ENCODE measurements at places on chromosomes 12 and 14.
A peak's percentile ranks its signal among the peaks of the same experiment; 100 is the strongest.

- H3K27me3 ChIP-seq, result no peaks in the 10 kb centered on the region
- H3K4me1 ChIP-seq, result peaks cover 33% of the 10 kb centered on the region
- peaks cover 6% of the 10 kb centered on the region for H3K36me3 ChIP-seq
- DNase-seq, result no peak
- peak overlapping the region; percentile 41 for H3K27ac ChIP-seq
These were observed 50.3 kb downstream of the DAD1 start for GRCh38 chr14:22538671-22539228.

DNA sequence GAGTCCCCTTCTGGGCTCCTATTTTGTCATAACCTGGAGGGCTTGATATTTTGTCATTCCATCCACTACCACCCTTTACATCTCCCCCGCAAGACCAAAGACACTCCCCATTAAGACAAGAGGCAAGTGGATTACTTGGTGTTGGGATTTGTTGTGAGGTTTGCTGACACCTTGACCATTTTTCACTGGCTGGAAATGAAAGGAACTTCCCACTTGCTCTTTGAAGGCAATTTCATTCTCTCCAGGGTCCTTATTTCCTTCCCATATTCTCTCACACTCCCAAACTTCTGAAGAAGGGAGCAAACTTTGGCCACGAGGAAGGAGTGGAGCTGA is 14.9 kb downstream of the AGAP2 start:
- no peak for DNase-seq
- H3K4me1 ChIP-seq, result peaks cover 16% of the 10 kb centered on the region
- no peaks in the 10 kb centered on the region for H3K27me3 ChIP-seq
- H3K4me3 ChIP-seq, result no peak overlapping the region

DNA sequence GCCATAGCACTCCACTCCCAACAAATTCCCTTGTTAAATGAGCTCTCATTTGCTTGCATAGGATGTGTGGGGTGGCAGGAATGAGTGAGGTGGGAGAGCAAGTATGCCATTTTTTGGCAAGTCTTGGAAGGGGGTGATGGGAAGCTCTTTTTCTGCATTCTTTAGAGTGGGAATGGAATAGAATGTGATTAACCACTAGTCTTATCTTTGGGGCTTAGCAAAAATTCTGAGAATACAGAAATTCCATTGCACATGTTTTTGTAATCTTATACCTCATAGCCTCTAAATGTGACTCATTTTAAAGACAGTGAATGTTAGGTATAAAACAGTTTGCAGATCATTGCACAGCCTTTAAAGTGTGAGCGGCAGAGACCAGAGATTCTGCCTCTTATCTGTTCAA is 28.4 kb upstream of the NEDD1 start:
- no peak overlapping the region for H3K27ac ChIP-seq
- no peak for DNase-seq
- H3K4me3 ChIP-seq, result no peak overlapping the region
- no peaks in the 10 kb centered on the region for H3K4me1 ChIP-seq
- H3K27me3 ChIP-seq, result peaks cover 8% of the 10 kb centered on the region
- no peaks in the 10 kb centered on the region for H3K36me3 ChIP-seq

- DNase-seq, result no peak
- no peak overlapping the region for H3K4me3 ChIP-seq
- H3K4me1 ChIP-seq, result peaks cover 33% of the 10 kb centered on the region
- no peak overlapping the region for H3K27ac ChIP-seq
These were observed 14.7 kb downstream of the AEBP2 start for GRCh38 chr12:19453961-19454360.

DNA sequence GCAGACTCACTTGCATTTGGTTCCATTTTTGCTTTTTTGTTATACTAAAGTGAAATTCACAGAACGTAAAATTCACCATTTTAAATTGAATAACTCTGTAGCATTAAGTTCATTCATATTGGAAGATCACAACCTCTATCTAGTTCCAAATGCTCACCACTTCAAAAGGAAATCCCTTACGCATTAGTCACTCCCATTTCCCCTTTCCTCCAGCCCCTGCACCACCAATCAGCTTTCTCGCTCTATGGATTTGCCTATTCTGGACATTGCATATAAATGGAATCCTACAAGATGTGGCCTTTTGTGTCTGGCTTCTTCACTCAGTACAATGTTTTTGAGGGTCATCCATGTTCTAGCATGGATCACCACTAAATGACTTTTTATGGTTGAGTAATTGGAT is 294.5 kb downstream of the KSR2 start:
- H3K27ac ChIP-seq, result no peak overlapping the region
- no peak overlapping the region for H3K4me3 ChIP-seq
- DNase-seq, result no peak
- H3K36me3 ChIP-seq, result no peaks in the 10 kb centered on the region
- peaks cover 12% of the 10 kb centered on the region for H3K27me3 ChIP-seq
- no peaks in the 10 kb centered on the region for H3K4me1 ChIP-seq

DNA sequence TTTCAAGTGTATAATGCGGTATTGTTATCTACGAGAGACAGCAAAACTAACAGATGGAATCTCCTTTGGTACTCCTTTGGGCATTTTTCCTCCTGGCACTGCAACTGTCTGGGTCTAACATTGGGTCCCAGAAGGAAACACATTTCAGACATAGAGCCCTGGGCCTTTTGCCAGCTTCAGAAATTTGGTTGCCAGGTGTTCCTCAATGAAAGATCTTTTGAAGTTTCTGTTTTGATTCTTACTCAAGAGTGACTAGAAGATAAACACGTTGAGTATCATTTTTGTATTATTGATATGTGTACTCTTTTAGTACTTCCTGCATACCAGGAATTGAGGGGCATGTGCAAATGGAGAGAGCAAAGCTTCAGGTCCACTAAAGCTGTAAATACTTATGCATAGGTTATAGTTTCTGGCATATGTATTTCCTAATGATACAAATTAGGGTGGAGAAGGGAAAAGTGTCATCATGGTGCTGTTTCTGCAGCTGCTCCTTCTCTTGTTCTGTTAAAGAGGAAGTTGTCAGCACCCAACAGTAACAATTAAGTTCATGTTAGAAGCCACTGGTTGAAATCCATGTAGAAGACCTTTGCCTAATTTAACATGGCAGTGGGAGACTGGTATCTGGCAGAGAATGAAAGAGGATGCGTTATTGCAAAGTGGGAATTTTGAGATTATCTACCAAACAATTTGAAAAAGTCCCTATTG is 53.5 kb downstream of the SLC38A6 start:
- H3K36me3 ChIP-seq, result no peaks in the 10 kb centered on the region
- peaks cover 10% of the 10 kb centered on the region for H3K4me1 ChIP-seq
- H3K4me3 ChIP-seq, result peak overlapping the region; percentile 15

DNA sequence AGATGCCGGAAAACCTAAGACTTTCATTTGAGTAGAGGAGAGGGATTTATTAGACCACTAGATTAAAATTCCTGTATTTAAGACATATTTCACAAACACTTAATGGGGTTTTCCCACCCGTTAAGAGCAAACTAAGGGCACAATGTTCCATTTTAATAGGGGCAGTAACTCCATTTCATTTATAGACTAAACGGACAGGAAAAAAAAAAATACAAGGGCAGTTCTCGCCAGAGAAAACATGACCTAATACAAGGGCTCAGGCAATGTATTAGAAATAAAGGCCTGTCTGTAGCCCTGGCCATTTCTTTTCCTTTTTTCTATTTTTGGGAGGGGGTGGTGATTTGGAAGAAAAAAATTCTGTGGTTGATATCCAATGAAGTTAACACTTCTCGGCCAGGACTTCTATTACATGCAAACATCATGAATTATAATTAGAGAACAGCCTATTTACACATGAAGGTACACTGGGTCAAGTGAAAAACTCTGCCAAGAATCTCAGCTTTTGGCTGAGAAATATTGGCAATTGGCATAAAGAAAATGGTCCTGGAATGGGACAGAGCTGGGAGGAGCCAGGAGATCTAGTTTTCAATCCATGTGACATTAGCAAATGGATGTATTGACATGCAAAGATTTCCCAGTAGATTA is 641.1 kb upstream of the TBX3 start:
- H3K27ac ChIP-seq, result no peak overlapping the region
- no peak for DNase-seq
- no peak overlapping the region for H3K4me3 ChIP-seq
- no peaks in the 10 kb centered on the region for H3K27me3 ChIP-seq
- H3K36me3 ChIP-seq, result no peaks in the 10 kb centered on the region
- H3K4me1 ChIP-seq, result peaks cover 2% of the 10 kb centered on the region

GRCh38 chr14:22535126-22535525 is 53.9 kb downstream of the DAD1 start:
- no peak overlapping the region for H3K4me3 ChIP-seq
- H3K27ac ChIP-seq, result no peak overlapping the region
- H3K27me3 ChIP-seq, result no peaks in the 10 kb centered on the region
- no peak for DNase-seq

- no peak for DNase-seq
- no peaks in the 10 kb centered on the region for H3K36me3 ChIP-seq
- no peak overlapping the region for H3K4me3 ChIP-seq
These were observed 89.6 kb downstream of the NUAK1 start for GRCh38 chr12:106049105-106049504.

- peaks cover 7% of the 10 kb centered on the region for H3K36me3 ChIP-seq
- DNase-seq, result no peak
- H3K4me3 ChIP-seq, result no peak overlapping the region
- no peaks in the 10 kb centered on the region for H3K27me3 ChIP-seq
- H3K27ac ChIP-seq, result no peak overlapping the region
These were observed 179.3 kb downstream of the RAD51B start for GRCh38 chr14:67998834-67999233.

DNA sequence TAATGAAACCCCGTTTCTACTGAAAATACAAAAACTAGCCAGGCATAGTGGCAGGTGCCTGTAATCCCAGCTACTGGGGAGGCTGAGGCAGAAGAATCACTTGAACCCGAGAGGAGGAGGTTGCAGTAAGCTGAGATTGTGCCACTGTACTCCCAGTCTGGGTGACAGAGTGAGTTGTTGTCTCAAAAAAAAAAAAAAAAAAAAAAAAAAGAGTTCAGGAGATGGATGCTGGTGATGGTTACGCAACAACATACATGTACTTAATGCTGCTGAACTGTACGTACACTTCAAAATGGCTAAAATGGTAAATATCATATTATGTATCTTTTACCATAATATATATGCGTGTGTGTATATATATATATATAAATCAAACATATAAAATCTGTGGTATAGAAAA is 29.0 kb downstream of the ACTN1 start:
- H3K27ac ChIP-seq, result no peak overlapping the region
- no peak overlapping the region for H3K4me3 ChIP-seq
- DNase-seq, result no peak
- peaks cover 10% of the 10 kb centered on the region for H3K27me3 ChIP-seq

GRCh38 chr12:93419388-93420034 is 22.2 kb downstream of the UBE2N start:
- peak overlapping the region; percentile 76 for H3K27ac ChIP-seq
- H3K36me3 ChIP-seq, result peaks cover 3% of the 10 kb centered on the region
- H3K4me3 ChIP-seq, result peak overlapping the region; percentile 50
- DNase-seq, result no peak
- H3K4me1 ChIP-seq, result peaks cover 58% of the 10 kb centered on the region

DNA sequence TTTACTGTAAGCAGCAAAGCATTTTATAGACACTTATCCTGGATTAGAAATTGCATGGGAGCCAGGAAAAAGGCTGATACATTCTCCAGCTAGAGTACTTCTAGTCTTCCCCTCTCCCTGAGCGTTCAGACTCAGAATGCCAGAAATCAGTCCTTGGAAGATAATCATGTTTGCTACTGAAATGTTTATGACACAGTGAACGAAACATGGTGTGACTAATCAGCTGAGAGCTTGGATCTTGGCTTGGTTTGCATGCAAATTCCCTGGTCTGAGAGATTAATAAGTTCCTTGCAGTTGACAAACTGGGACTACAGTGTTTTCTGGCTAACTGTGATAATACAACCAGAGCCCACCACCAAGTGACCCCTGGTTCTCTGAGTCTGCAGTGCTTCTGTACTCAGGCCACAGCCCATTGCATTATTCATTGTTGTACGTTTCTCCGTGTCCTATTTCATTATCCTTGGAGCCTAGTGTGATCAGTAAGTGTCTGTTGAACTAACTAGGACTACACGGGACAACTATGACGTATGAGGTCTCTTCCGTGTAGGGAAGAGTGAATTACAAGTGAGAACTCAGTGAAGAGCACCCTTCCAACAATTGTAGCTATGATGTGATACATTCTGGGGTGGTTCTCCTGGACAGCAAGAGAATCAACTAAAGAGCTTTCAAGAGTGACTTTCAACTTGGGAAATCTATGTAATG is 34.6 kb upstream of the EVL start:
- no peak for DNase-seq
- no peak overlapping the region for H3K27ac ChIP-seq
- no peaks in the 10 kb centered on the region for H3K4me1 ChIP-seq
- no peaks in the 10 kb centered on the region for H3K36me3 ChIP-seq
- H3K4me3 ChIP-seq, result no peak overlapping the region

- no peak overlapping the region for H3K4me3 ChIP-seq
- peaks cover 16% of the 10 kb centered on the region for H3K27me3 ChIP-seq
- no peak overlapping the region for H3K27ac ChIP-seq
These were observed 49.3 kb upstream of the ASPG start for GRCh38 chr14:104036212-104036611.

- H3K4me3 ChIP-seq, result no peak overlapping the region
- peak overlapping the region; percentile 70 for H3K27ac ChIP-seq
- peaks cover 36% of the 10 kb centered on the region for H3K36me3 ChIP-seq
- DNase-seq, result no peak
These were observed 319.5 kb downstream of the FUT8 start for GRCh38 chr14:65731933-65732506.

- H3K36me3 ChIP-seq, result no peaks in the 10 kb centered on the region
- H3K27me3 ChIP-seq, result peaks cover 5% of the 10 kb centered on the region
- no peak overlapping the region for H3K27ac ChIP-seq
These were observed 215.0 kb downstream of the TBX5 start for GRCh38 chr12:114190971-114191370.

GRCh38 chr14:69713993-69714679 is 52.8 kb upstream of the SRSF5 start:
- H3K4me1 ChIP-seq, result peaks cover 11% of the 10 kb centered on the region
- no peak for DNase-seq
- no peak overlapping the region for H3K27ac ChIP-seq
- H3K36me3 ChIP-seq, result peaks cover 26% of the 10 kb centered on the region
- H3K27me3 ChIP-seq, result no peaks in the 10 kb centered on the region

DNA sequence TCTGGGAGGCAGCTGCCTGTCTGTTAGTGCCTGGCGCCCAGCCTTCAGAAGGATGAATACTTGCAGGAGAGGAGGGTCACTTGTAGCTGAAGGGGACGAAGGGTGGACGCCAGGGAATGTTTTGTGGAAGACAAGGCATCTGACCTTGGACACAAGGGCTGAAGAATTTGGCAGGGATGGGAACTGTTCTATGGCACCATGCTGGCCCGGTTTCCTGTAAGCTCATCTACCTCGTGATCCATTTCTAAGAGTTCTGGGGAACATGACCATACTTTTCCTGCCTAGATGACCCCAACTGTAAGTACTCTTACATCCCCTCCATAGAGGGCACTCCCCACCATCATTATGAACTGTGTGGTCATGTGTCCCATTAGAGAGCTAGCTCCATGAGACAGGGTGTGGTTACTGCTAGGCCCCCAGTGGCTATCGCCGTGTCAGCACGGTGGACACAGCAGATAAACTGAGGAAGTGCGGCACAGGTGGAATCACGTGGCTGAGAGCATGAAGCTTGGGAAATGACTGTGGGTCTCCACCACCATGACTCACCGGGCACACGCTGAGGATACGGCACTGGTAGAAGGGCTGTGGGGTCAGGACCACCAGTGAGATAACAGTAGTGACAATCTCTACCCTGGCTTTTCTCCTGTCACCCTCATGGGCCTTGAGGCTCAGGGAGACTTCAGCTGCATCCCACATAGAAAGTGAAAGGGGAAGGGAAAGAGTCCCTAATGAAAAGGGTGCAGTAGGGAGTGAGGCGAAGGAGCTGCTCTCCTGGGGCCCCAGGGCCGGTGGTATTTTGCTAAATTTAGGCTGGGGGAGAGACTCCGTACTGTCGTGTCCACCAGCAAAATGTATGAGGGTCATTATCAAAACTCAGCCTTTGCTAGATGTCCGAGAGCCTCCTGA is 252.6 kb downstream of the FOXN3 start:
- peaks cover 21% of the 10 kb centered on the region for H3K4me1 ChIP-seq
- peaks cover 32% of the 10 kb centered on the region for H3K36me3 ChIP-seq
- peak overlapping the region; percentile 71 for H3K27ac ChIP-seq
- no peaks in the 10 kb centered on the region for H3K27me3 ChIP-seq
- H3K4me3 ChIP-seq, result peak overlapping the region; percentile 75

Measured in memory B cell (primary cell).